Non-pigmented ciliary epithelial cell (primary cell): ENCODE measurements at places on chromosomes 3 and 15.

- DNase-seq, result no peak
These were observed 66.0 kb upstream of the SLC2A2 start for GRCh38 chr3:171092467-171092911.

- DNase-seq, result no peak
These were observed 24.5 kb downstream of the CD86 start for GRCh38 chr3:122079524-122080206.

DNA sequence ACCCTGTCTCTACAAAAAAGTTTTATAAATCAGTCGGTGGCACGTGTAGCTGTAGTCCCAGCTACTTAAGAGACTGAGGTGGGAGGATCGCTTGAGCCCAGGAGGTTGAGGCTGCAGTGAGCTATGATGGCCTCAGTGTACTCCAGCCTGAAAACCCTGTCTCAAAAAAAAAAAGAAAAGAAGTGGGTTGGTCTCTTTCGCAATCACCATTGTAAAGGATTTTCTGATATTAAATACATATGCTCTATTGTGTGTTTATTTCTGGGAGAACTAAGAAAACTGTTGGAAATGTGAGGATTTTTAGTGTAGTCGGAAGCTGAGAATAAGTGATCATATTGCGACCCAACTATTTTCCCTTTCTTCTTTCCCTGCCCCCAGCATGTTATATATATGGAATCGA lies 7.5 kb downstream of the ZNF710 start:
- no peak for DNase-seq

- no peak for DNase-seq
These were observed 7.9 kb downstream of the DGKG start for GRCh38 chr3:186354100-186354499.

DNA sequence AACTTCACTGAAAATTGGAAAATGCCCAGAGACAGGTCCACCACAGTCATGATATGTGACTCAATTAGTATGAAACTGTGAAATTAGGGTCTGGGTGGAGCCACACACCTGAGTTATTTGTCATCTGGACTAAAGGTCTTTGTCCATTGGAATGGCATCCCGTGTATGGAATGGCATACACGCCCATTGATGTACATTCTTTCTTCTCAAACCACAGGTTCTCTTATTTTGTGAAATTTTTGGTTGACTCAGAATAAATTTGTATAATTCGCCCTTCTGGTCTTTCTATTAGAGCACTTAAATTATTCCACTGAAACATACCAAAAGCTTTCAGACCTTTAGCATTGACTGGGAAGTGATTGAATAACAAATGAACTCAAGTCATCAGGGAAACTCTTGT lies 66.8 kb upstream of the UBE2E1 start:
- no peak for DNase-seq

- DNase-seq, result no peak
These were observed 98.6 kb upstream of the C15orf61 start for GRCh38 chr15:67422296-67422695.

DNA sequence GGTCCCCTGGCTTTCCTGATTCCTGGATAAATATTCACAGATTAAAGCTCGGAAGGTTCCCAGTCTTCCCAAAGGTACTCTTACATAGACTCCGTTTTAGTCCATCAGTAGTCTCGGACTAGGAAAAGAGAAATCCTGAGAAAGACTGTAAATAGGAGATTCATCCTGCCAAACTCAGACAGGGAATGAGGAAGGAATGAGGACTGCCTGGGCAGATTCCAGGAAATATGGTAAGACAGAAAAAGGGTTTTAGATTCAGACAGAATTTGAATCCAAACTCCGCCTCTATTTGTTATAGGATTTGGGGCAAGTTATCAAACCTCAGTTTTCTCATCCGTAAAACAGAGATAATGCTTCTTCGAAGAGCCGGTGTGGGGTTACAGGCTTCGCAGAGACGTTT lies 77.8 kb upstream of the VGLL4 start:
- no peak for DNase-seq

- DNase-seq, result no peak
These were observed 35.7 kb downstream of the SRP14 start for GRCh38 chr15:40003116-40003916.
